Hematopoietic multipotent progenitor cell treated with erythropoietin and hydrocortisone succinate and interleukin-3 and kit ligand, for 4 days (in vitro differentiated cells): ENCODE measurements at places on chromosomes 1 and 21.

- DNase-seq: peak; percentile 94
Observed at GRCh38 chr1:155061381-155062150, 2.0 kb upstream of the EFNA4 start.

DNA sequence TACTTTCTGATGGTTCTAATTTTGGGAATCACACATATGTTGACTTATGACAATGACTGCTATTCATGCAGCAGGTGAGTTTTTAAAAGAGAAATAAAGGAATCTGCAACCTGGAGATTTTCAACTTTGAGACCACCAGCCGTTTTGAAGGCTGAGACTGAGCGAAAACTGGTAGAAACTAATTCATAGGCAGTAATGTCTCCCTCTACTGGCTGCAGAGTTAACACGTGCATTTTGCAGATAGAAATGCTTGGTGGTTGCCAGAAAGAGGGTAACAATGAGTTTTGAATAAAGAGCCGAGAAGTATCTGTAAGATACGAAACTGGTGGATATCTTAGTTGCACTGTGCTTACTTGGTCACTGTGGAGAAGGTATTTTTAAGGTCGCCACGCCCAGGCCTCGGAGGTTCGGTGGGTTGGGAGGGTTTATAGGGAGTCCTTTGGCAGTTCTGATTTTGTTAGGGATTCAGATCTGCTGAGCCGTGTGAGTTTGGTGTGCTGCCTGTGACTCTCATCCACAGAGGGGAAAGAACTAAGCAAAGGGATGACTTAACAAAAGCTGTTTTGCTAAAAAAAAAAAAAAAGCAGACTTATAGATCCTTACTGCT lies 83.0 kb downstream of the RYR2 start:
- DNase-seq: peak; percentile 35

DNA sequence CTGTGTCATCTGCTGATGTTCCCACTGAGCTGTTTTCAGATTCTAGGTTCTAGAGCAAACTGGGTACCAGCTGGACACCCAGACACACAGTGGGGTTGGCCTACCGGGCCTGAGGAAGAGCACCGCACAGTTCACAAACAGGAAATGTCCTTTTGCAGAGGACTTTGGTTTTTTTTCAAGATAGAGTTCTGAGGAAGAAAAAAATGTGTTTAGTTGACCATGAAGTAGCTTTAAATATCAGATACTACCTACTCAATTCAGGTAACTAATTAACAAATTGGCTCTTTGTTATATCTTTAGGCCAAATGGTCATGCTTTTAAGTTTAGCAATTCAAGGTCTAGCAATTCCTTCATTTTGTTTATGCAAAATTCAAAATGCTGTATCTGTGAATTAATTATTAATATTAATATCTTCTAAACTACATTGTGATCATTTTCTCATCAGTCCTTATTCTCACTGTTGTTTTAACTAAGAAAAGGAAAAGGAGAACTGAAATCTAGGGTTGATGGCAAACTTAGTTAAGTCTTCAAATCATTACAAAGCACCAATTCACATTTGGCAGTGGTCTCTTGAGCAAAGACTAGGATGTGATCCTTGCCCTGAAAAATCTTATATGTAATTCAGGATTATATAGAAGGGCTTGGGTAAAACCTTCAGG lies 17.2 kb upstream of the NCF2 start:
- DNase-seq: no peak

DNA sequence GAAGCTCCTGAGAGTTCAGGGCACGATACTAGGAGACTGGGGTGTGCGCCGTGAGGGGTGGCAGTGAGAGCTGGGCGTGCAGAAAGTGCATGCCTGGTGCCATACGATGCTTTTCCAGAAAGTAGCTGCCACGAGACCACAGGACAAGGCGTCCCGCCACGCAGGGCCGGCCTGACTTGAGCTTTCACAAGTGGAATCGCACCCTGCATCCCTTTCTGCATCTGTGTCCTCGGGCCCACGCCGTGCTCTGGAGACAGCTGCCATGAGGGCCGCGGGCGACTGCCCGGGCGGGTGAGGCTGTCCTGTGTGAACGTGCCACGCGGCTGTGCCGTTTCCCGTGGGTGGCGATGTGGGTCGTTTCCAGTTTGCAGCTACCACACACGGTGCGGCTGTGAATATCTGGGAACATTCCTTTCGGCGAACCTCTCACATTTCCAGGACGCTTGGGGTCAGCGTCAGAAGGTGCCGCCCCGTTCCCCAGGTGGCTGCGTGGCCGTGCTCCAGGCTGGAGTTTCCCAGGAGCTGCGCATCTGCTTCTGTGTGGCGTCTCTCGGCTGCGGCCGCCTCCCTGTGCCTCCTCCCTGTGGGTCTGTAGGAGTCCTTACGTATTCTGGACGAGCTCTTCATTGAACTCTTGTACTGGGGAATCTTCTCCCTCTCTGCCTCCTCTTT lies 1.0 kb upstream of the PERM1 start:
- DNase-seq: no peak

DNA sequence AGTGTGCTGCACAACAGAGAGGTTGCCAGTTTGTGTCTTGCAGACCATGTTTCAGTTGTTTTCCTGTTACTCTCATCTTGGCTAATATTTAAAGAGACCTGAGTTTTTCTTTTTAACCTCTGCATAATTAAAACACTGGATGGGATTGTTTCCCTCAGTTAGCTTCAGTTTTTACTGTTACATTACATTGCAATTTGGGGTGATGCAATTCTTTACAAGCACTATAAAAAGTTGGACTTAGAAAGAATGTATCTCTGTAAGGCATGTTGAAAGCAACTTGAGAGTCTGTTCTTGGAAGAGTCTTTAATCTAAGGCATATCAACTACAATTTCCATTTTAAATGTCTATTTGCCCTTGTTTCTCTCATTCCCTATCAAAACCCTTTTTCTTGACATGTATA lies 99.1 kb downstream of the DNM3 start:
- peak; percentile 8 for DNase-seq

GRCh38 chr21:40143822-40144525 lies 276.7 kb downstream of the PCP4 start:
- peak; percentile 71 for DNase-seq

GRCh38 chr1:23224739-23225648 lies 7.7 kb upstream of the HTR1D start:
- no peak for DNase-seq

DNA sequence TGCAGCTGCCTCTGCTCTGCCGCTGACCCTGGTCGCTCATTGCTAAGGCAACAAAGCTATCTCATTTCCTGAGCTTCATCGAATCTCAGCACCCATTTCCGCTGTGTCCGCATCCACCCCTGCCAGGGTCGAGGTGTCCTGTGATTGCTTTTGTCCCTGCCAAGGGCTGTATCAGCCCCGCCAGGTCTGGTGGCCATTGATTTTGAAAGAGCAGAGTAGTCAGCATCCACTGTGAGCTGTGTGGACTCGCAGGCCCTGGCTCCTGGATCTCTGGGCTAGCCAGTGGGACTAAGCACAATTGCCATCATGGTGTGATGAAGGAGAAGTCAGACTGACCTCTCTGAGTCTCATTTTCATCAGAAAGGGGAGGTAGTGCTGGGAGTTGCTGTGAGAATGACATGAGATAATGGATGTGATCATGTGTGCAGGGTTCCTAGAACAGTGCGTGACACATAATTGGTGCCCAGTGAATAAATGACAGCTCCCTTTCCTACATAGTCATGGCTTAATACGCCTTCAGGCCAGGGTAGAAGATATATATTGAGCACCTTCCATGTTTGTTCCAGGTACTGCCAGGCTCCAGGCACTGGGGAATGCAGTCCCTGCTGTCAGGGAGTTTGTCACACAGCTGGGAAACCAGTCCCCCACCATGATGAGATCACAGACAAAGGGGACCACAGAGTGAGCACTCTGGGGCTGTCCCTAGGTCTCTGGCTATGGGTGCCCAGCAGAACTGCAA lies 32.1 kb downstream of the NAV1 start:
- peak; percentile 89 for DNase-seq

DNA sequence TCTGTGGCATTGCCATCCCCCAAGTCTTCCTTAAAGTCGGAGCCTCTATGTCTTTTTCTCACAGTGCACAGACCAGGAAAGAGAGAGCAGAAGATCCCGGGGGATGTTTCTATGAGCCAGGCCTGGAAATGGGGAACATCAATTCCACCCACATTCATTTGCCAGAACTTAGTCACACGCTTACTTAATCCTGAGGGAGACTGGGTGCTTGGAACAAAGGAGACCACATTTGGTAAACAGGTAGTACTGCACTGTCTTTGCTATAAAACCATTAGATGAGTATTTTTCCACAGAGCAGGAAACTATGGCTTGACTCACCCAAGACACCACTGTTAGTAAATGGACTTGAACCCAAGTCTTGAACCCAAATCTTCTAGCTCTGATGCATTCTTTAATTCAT lies 60.7 kb upstream of the CTTNBP2NL start:
- no peak for DNase-seq

- DNase-seq: no peak
Observed at GRCh38 chr1:209643285-209644020, 8.8 kb downstream of the LAMB3 start.

GRCh38 chr1:1179983-1180861 lies 6.5 kb downstream of the TTLL10 start:
- DNase-seq: no peak

GRCh38 chr1:167635941-167636340 lies 5.9 kb downstream of the RCSD1 start:
- DNase-seq: no peak

- no peak for DNase-seq
Observed at GRCh38 chr21:36030581-36031189, 29.6 kb downstream of the SETD4 start.
